ENCODE measurements at places on chromosomes 2 and 18.

DNA sequence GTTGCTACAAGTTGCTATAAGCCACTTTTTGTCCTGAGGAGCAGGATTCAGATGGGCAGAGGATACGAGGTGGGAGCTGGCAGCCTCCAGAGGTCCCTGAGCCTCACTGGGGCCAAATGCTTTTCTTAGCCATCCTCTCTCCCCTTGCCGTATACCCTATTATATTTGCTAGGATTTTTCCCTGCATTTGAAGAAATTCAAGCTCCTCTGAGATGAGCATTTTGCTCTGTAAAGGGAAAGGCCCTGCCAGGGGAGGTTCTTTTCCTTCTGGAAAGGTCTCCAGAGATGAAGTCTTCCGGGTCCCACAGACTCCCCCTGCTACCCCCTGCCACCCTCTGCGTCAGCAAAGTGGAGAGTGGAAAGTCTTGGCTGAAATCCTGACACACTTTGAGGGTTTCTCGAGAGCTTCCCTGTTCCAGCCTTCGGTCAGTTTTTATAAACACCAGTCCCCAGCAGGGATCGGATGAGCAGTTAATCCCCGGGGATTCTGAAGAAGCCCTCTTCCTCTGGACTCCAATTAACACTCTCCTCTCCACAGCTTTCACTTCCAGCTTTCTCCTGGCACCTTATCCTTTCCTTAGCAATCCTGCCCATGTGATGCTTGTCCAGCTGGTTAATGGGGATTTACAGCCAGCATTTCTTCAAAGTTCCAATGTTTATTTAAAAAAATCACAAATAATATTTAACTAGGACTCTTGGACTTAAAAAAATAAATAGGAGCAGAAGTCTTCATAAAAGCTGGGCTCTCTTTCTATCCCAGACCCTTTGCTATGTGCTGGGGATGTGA, 13.1 kb downstream of the CYRIA start:
- peak; percentile 43 for DNase-seq

GRCh38 chr2:224944707-224945547, 97.3 kb downstream of the DOCK10 start:
- DNase-seq, result no peak

GRCh38 chr18:46920653-46921052, 3.3 kb downstream of the KATNAL2 start:
- DNase-seq, result no peak

DNA sequence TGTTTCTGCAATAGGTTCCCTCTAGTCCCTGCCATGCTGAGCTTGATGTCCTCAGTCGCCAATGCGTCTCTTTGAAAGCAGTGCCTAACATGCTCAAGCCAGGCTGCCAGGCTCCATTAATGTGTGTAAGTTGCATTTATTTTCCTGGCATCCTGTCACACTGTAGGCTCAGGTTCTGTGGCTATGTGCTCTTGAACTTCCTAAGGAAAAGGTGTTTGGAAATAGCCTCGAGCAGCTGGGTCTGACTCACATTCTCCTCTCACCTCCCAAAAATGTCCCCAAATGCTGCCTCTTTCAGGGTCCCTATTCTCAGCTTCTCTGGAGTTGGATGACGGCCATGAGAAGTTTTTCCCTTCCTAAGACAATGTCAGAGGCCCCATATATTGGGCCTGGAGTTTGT, 58.0 kb upstream of the SLC14A2 start:
- DNase-seq, result no peak

- no peak for DNase-seq
Measured at GRCh38 chr2:69459936-69460335, 22.7 kb upstream of the NFU1 start.

DNA sequence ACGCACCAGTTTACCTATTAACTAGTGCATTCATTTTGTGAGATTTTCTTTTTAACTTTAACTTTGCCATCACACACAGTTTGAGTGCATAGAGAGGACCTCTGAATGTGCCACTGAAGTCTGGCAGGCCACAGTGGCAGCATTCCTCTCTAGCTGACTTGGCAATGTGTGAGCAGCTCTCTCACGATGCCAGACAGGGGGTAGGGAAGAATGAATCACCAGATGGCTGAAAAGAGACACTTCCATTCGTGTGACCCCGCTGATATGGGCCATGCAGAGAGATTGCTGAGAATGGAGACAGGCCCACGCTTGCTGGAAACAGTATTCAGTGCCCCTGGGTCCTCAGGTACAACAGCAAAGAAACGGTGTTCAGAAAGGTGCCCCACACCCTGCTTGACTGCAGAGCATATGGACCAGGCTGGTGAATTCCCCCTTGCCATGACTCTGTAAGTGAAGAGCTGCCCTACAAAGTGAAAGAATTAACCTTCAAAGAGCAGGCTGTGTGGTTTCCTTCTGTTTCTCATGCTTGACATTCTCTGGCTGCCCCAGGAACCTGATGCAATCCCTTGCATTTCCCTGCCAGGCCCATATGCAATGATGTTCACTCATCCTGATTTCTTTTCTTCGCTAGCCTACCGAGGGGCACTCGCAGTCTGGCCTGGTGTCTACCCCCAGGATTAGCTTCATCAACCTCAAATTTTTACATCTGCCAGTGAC, 236.1 kb downstream of the CDH20 start:
- DNase-seq, result peak; percentile 75

DNA sequence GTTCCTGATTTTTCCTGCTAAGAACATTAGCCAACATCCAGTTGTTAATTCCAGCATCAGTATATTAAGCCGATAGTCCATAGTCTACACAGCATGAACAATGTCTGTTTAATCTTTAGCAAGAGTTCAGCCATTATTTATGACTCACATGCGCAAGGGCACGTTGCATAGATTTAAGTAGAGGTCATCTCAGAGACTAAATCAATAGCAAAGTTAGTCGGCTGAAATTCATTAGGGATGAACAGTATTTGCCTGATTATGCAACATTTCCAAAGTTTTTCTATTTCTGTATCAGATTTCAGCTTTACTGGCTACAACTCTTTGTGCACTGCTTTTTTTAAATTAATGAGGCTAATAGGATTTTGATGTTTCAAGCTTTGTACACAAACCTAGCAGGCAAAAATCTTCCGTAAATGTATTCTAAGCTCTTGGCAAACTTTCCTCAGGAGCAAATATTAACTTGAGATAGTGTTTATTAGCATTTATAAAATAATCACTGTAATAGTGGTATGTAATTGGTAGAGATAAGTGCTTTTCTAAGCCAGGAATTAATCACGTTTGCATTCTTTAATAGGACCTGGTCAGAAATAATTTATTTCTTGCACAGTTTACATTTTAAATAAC, 578.7 kb upstream of the ID2 start:
- peak; percentile 33 for DNase-seq

GRCh38 chr18:36315736-36316135, 18.2 kb downstream of the FHOD3 start:
- peak; percentile 53 for DNase-seq

- no peak for DNase-seq
Measured at GRCh38 chr2:235087832-235088495, 136.1 kb downstream of the SH3BP4 start.

GRCh38 chr2:187646556-187646955, 92.3 kb upstream of the TFPI start:
- no peak for DNase-seq

GRCh38 chr2:6665093-6666045, 200.3 kb downstream of the CMPK2 start:
- no peak for DNase-seq

- DNase-seq, result peak; percentile 83
Measured at GRCh38 chr2:20365249-20365817, 14.7 kb upstream of the PUM2 start.

DNA sequence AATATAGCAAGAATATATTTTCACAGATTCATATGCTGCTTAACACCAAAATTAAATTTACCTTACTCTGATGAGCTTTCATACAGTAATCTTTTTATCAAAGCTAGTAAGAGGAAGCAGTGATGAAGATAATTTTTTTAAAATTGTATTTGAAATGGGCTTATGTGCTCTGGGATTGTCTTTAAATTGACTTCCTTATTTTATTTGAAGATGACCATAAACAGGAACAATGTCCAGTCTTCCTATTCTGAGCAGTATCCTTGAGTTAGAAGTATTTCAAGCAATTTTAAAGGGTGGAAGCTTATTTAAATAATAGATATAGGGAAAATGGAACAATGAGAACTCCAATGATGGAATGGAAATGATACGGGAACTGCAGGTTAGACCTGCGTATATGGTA, 211.6 kb downstream of the MCFD2 start:
- DNase-seq, result no peak

DNA sequence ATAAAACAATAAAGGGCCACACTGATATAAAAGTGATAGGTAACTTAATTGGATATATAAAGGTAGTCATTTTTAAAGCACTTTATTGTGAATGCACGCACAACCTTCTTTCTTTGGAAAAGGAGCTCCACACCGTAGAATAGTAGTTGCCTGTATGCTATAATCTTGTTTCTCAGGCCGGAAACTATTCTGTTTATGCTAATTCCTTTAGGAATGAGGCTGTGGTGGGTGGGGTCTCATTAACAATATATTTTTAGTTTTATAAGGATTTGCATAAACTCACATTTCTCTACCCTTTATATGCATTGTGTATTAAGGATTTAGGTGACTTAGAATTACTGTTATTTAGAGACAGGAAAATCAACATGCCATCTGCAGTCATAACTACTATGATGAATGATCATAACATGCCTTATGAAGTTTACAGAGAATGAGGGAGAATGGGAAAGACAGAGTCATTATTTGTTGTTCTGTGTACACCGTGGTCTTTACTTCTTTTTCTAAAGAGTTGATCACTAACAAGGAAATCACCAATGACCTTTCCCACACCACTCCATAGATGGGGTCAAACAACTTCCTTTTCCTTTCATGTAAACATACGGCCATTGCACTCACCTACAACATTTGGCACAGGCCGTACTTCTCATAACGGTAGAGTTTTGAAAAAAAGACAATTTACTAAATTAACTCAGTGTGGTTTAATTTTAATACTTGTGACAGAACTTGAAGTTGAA, 84.5 kb downstream of the PIEZO2 start:
- DNase-seq, result no peak

DNA sequence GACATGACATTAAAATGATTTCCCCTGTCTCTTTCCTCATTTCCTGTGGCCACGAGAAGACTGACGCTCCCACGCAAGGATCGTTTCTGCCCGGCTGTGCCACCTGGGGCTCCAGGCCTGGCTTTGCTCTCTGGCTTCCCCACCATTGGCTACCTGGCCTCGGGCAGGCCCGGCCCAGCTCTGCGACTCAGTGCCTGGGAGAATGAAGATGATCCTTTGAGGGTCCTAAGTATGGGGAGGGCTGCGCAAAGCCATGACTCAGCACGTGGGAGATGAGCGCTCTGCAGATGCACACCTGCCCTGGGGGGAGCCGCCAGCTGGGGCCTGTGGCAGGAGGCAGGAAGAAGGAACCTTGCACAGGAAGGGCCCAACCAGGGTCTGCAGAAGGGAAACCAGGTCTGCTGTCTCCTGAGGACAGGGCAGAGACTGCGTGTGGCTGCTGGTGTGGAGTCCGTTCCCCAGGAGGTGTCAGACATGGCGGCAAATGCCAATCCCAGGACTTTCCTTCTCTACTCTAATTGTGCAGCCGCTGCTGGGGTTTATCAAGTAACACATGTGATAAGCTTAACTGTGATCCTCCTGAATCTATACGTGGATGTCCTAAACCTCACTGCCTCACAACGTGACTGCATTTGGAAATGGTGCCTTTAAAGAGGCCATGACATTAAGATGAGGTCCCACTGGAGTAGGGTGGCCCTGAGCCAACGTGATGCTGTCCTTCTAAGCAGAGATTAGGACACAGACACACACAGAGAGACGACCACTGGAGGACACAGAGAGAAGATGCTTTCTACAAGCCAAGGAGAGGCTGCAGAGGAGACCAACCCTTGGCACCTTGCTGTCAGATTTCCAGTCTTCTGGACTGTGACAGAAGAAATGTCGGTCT, 32.9 kb downstream of the MBP start:
- DNase-seq, result no peak

DNA sequence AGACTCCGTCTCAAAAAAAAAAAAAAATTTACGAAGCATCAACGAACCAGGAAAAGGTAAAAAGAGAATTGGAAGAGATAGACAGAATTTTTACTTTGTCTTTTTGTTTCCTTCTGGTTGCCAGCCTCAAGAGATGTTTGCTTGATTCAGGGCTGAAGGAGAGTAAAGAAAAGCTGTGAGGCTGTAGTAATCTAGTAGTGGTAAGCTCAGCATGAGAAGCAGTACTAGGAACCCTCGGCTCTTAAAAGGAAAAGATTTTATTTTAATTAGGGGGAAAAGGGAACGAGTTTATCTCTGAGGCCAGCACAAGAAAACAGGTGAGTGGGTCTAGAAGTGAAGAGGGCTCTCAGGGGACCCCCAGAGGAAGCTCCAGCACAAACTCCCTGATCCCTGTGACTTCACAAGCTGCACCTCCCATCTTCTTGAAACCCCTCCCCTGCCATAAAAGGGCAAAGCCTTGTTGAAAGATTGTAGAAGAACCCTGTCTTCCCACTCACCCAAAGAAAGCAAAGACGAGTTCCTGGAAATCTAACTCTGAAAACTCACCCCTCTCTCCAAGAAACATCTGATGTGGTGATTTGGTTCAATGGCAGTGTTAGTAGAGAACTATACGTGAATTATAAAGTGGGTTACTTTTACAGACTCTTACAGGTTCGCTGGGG, 8.6 kb downstream of the RBMS1 start:
- no peak for DNase-seq

- DNase-seq, result no peak
Measured at GRCh38 chr18:59454909-59455727, 96.1 kb upstream of the LMAN1 start.

DNA sequence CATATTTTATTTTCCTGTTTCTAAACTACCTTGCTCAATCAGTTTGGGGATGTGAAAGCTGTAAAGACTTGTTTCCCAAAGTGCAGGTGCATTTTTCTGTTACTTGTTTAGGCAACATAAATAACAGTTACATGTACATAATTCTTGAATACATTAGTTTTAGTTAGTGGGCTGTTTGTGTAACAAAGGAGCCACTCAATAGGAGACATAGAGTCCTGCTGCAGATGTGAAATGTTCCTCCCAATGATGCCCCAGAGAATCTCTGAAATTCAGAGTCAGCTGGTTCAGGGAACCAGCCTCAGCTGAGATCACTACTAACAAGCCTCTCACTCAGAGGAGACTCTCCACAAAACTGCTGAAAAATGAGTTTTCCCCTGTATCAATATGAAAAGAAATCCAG, 91.5 kb upstream of the TWSG1 start:
- no peak for DNase-seq

DNA sequence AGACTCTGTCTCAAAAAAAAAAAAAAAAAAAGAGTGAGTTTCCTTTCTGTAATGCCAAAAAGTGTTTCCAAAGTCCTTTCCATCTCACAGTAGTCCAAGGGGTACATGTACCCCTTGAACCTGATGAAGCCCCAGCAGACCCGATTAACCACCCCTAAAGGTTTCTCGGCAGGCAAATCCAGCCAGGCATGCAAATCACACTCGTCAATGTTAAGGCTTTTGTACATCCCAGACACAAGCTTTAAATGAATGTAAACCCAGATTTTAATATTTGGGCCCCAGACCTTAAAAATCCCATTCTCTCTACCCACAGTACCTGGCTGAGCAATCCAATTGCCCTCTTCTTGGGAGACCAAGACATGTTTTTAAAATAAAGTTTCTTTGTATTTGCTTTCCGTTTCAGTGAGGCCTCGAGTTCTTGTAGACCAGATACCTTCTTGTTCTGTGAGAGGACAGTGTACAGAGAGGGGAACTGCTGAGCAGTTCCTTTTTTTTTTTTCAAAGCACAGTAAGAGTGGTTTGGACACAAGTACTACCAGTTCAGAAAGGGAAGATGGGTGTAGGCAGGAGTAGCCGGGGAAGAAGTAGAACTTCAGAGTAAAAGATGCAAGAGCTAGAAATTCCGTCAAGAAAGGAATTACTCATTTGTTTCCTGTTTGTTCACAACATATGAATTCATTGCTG, at the start of gene NLRC4:
NLRC4 (minus strand) TSS at position 465 of the 684 bp plus-strand sequence. CDS start 8,111 bp downstream, outside the sequence.
- DNase-seq, result no peak

GRCh38 chr2:71878626-71879508, 268.8 kb downstream of the CYP26B1 start:
- DNase-seq, result no peak

Measured in AG08395 (cell line).